ENCODE measurements at places on chromosomes 4 and X.
A peak's percentile ranks its signal among the peaks of the same experiment; 100 is the strongest.

DNA sequence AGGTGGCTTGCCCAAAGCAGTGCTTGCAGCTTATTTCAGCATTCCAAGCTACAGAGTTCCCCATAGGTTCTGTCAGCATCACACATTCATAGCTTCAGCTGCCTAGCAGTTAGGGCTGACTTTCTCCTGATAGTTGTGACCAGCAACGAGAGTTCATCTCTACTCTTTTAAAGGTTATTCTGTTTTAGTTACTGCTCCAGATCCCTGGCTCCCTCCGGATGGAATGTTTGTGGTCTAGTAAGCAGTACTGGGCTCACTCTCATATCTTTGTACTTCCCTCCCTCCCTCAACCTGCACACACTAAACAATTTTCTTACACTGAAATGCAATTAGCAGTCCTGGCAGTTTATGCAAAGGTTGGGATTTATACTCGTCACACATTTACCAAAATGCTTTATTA, 43.9 kb downstream of the PTTG2 start:
- H3K36me3 ChIP-seq: peaks cover 10% of the 10 kb centered on the region
- H3K4me1 ChIP-seq: peaks cover 27% of the 10 kb centered on the region
- H3K27ac ChIP-seq: no peak overlapping the region
- DNase-seq: no peak

GRCh38 chrX:39445336-39445735, 644.1 kb downstream of the MID1IP1 start:
- no peak for DNase-seq
- peaks cover 10% of the 10 kb centered on the region for H3K4me1 ChIP-seq
- peaks cover 2% of the 10 kb centered on the region for H3K36me3 ChIP-seq
- peaks cover 4% of the 10 kb centered on the region for H3K27me3 ChIP-seq

GRCh38 chrX:40100141-40100536, 2.4 kb upstream of the BCOR start:
- H3K4me3 ChIP-seq: no peak overlapping the region
- DNase-seq: no peak
- H3K4me1 ChIP-seq: peaks cover 5% of the 10 kb centered on the region
- no peaks in the 10 kb centered on the region for H3K27me3 ChIP-seq
- peak overlapping the region; percentile 92 for H3K27ac ChIP-seq
- H3K36me3 ChIP-seq: no peaks in the 10 kb centered on the region

- DNase-seq: no peak
- H3K4me1 ChIP-seq: no peaks in the 10 kb centered on the region
- no peak overlapping the region for H3K4me3 ChIP-seq
- no peak overlapping the region for H3K27ac ChIP-seq
- no peaks in the 10 kb centered on the region for H3K27me3 ChIP-seq
Observed at GRCh38 chrX:114712466-114712865, 128.6 kb downstream of the HTR2C start.

GRCh38 chr4:2910409-2910808, 52.8 kb downstream of the NOP14 start:
- H3K4me3 ChIP-seq: no peak overlapping the region
- H3K27me3 ChIP-seq: no peaks in the 10 kb centered on the region
- no peak for DNase-seq

- no peak overlapping the region for H3K27ac ChIP-seq
- DNase-seq: no peak
- peaks cover 6% of the 10 kb centered on the region for H3K4me1 ChIP-seq
- peaks cover 3% of the 10 kb centered on the region for H3K27me3 ChIP-seq
Observed at GRCh38 chr4:174422893-174423256, 99.4 kb downstream of the HPGD start.

DNA sequence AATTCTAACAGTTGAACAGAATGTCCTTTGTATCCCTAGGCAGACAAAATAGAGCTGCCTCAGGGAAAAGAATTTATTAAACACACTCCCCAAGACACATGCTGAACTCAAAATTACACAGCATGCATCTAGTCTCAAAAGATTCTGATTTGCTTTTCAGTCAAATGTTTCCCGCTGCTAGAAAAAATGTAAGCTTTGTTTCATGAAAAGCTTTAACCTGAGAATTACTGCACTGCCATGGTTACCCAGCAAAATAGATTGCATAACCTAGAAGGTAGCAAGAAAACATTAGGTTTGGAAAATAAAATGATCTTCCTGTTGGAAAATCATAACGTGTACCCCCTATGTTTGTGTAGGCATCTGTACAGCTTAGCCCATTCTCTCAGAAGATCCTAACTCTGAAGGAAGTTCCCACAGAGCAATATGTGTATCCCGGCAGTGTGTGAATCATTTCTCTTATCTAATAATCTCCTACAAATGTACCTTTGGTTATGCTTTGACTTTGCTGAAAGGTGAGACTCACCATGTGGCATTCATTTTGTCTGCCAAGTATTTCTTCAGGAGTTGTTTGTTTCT, 646.9 kb downstream of the STPG2 start:
- H3K27ac ChIP-seq: no peak overlapping the region
- no peaks in the 10 kb centered on the region for H3K36me3 ChIP-seq
- no peak overlapping the region for H3K4me3 ChIP-seq

DNA sequence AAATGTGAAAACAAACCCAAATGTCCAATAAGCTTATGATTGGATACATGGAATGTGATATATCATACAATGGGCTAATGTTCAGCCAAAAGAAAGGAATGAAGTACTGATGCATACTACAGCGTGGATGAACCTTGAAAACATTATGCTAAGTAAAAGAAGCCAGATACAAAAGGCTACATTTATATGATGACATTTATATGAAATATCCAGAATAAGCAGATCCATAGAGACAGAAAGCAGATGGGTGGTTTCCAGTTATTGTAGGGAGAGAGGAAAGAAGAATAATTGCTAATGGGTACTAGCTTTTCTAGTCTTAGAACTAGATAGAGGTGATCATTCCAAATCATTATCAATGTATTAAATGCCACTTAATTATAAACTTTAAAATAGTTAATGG, 801.3 kb downstream of the IL1RAPL1 start:
- no peak overlapping the region for H3K4me3 ChIP-seq
- no peak for DNase-seq

DNA sequence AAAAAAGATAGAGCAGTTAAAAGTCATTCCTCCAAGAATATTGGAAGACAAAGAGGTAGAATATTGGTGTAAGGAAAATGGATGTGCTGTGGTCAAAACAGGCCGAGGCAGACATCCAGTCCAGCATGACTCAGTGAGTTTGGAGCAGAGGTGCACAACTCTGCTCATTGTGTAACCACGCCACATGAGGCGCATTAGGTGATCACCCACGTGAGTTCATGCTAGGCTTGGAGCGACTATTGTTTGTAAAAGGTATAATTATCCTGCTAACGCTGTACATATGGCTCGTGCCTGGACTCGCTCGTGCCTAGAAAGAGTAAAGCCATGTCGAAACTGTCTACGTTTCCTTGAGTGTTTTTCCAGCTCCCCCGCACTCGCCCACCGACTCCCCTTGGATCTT, 23.9 kb downstream of the C4orf54 start:
- no peak for DNase-seq
- peaks cover 6% of the 10 kb centered on the region for H3K27me3 ChIP-seq
- H3K36me3 ChIP-seq: no peaks in the 10 kb centered on the region
- H3K27ac ChIP-seq: no peak overlapping the region
- peaks cover 6% of the 10 kb centered on the region for H3K4me1 ChIP-seq
- H3K4me3 ChIP-seq: no peak overlapping the region

- DNase-seq: no peak
- H3K27me3 ChIP-seq: peaks cover 4% of the 10 kb centered on the region
- H3K4me3 ChIP-seq: no peak overlapping the region
- H3K36me3 ChIP-seq: no peaks in the 10 kb centered on the region
- H3K27ac ChIP-seq: no peak overlapping the region
Observed at GRCh38 chrX:46340696-46341095, 204.5 kb downstream of the ZNF674 start.

DNA sequence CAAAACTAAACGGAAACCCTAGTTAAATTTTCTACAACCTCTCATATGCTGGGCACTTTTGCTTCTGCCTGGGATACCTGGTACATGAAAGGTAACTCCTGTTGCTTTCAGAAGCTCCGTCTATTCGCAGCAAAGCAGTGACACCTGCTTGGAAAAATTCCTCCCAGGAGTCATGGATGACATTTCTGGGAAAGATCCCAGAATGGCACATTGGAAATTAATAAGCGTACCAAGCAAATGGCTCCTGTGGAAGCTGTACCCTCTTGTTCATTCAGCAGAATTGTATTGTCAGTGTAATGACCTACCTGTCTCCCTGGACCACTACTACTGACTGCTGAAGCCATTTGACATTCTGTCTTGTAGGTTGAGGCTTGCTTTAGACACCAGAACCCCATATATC, 349.7 kb upstream of the NOCT start:
- no peak for DNase-seq
- no peak overlapping the region for H3K27ac ChIP-seq
- H3K4me1 ChIP-seq: no peaks in the 10 kb centered on the region

GRCh38 chrX:131827935-131828334, 195.2 kb upstream of the STK26 start:
- H3K4me1 ChIP-seq: peaks cover 5% of the 10 kb centered on the region
- no peaks in the 10 kb centered on the region for H3K36me3 ChIP-seq
- no peak for DNase-seq
- H3K27ac ChIP-seq: no peak overlapping the region
- H3K4me3 ChIP-seq: peak overlapping the region; percentile 9
- no peaks in the 10 kb centered on the region for H3K27me3 ChIP-seq

All from memory B cell (primary cell).